Kidney (tissue), 22 donors: ENCODE measurements at places on chromosomes 6 and 20. TPM values are rescaled to one million over a fixed set of nuclear protein-coding genes. Genes with fewer than 3 reads are reported as not detected.
A peak's percentile ranks its signal among the peaks of the same experiment; 100 is the strongest.

DNA sequence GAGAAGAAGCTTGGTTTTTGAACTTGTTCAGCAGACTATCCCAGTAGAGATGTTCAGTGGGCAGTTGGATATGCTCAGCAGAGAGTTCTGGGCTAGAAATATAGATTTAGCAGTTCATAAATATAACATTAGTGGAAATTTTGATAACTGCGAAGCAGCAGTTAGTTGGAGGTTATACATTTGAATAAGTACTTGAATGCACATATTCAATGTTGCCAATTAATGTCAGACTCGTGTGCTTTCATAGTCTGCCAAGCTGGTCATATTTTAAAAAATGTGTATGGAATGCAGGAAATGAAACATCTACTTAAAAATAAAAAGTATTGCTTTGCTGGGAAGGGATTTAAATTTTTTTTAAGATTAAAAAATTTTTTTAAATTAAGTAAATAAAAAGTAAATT is 92.5 kb upstream of the E2F3 start:
- DNase-seq: no peak

DNA sequence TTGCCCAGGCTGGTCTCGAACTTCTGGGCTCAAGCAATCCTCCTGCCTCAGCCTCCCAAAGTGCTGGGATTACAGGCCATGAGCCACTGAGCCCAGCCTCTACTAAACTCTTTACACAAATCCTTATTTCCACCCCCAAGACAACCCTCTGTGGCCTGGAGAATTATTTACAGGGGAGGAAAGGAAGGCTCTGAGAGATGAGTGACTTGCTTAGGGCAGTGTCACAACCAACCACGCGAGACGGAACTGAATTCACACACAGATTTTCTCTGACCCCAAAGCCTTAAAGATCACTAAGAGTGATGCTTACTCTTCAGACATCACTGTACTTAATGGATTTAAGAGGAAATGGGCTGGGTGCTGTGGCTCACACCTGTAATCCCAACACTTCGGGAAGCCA is 86.2 kb downstream of the RIPOR3 start:
- no peak for DNase-seq

DNA sequence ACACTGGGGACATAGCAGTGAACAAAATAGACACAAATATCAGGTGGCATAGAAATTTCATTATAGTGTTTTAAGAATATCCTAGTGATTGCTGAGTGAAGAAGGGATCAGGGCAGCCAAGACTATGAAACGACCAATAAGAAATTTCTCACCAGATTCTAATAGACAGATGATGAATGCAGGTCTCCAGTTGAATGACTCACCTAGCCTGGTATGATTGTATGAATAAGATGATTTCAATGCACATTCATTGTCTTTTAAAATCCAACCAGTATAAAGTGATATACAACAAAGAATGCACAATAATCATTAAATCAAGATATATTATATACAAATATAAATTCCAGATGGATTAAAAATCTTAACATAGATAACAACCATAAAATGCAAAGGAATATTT is 124.5 kb upstream of the TENT5A start:
- DNase-seq: no peak

DNA sequence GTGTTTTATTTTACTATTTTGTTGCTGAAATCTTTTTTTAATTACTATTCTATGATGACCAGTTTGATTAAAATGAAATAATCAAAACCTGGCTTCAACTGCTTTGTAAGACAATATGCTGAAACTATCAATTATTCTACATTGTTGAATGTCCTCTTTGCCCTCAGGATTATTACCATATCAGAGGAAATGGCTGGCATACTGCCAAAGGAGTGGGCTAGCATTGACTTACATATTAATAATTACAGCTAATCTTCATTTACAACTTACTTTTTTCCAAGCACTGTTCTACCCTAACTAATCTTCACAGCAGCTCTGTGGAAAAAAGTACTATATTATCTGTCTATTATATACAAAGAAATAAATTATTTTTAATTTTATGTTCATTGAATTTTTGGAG is 560.5 kb downstream of the BCKDHB start:
- no peak for DNase-seq

GRCh38 chr6:121823437-121823851 is 388.0 kb downstream of the GJA1 start:
- DNase-seq: no peak

- DNase-seq: no peak
Observed at GRCh38 chr6:140300331-140300730, 925.9 kb upstream of the CITED2 start.

GRCh38 chr6:12718015-12718414 is 1.4 kb downstream of the PHACTR1 start:
- DNase-seq: peak; percentile 26

- DNase-seq: no peak
Observed at GRCh38 chr20:57587278-57587988, 26.5 kb downstream of the PCK1 start.

GRCh38 chr6:21024616-21025015 is 490.4 kb downstream of the CDKAL1 start:
- DNase-seq: no peak

DNA sequence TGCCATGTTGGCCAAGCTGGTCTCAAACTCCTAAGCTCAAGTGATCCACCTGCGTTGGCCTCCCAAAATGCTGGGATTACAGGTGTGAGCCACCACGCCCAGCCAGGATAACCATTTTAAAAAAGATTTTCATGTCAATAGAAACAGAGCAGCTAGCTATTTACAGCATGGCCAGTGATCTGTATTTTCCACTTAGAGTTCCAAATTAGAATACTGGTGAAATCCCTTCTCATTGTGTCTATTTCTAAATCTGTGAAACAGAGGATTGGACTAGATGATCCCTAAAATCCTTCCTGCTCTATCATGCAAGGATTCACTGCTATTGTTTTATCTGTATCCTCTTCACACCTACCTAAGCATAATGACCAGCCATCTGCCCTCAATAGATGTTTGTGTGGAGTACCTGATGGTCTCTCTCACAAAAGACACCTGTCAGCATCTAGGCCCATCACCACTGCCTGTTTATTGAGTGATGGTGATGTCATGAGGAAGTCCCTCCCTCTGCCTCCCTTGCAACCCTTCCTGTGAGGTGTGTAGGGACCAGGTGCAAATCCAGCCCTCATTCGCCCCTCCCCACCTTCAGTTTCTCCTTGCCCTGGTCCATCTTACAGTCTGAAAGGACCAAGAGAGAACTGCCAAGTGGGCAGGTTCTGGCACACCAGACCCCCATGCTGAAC is 26.5 kb upstream of the SMIM29 start:
- no peak for DNase-seq

DNA sequence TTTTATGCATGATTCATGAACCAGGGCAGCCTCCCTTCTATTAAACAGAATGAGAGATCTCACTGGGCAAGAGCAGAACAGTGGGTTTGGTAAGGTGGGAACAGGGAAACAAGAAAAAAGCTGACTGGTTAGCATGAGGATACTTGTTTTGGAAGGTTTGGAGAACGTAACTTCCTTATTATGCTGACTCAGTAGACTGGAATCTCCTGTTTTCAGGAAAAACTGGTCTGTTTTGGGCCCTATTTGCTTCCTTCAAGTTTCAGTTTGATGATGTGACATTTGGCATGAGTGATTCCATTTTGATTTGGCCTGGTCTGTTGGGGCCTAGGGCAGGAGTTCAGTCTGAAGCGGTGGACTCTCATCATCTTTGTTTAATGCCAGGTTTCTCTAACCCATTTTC is 172.0 kb downstream of the MYLK4 start:
- DNase-seq: no peak

DNA sequence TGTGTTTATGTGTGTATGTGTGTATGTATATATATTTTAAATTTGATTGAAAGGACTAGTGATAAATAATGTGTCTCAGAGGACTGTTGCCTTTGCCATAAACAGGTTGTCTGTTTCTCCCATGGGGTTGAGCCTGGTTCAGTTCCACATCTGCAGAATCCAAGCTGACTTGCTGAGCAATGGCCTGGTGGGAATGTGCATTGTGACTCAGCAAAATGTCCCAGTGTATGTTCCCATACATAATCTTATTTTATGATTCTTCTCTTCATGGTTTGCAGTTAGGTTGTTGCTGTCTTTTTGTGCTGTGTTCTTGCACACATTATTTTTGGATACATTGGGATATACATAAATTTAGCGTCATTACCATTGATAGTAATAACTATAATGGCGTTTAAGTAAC is 115.6 kb upstream of the SLC24A3 start:
- no peak for DNase-seq

DNA sequence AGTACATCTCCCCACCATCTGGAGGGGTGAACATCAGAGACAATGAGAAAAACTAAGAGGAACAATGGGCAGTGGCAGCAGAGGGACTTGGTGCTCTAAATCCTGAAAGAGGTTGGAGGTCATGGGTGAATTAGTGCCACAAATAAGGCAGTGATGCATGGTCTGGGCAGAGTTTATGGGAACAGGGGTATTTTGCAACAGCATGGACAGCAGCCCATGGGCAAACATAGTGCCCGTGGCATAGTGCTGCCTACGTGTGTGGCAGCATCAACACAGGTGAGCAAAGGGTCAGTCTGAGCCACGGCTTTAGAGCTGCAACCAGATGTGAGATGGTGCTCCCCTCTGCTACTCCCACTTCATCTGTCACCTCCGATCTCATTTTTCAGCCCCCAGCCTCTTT is 459.1 kb upstream of the CITED2 start:
- no peak for DNase-seq

GRCh38 chr20:51027035-51027795 is 4.3 kb upstream of the KCNG1 start:
- DNase-seq: peak; percentile 51

DNA sequence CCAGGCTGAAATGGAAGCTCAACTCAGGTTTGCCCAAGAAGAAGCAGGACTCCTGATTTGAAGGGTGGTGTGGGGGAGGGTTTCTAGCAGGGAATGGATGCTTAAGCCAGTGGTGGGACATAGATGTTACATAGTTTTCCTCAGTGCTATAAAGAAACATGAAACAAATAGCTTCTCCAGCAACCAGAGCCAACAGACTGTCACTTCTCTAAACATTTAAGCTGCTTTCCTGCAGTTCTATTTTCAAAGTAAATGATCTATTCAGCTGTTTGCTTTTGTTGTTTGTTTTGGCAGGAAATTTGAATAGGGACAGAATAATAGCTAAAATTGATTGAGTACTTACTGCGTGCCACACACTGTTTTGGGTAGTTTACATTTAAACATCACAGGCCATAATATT is 169.0 kb downstream of the UST start:
- DNase-seq: peak; percentile 69

GRCh38 chr6:137357263-137357947 is 136.8 kb downstream of the OLIG3 start:
- no peak for DNase-seq

DNA sequence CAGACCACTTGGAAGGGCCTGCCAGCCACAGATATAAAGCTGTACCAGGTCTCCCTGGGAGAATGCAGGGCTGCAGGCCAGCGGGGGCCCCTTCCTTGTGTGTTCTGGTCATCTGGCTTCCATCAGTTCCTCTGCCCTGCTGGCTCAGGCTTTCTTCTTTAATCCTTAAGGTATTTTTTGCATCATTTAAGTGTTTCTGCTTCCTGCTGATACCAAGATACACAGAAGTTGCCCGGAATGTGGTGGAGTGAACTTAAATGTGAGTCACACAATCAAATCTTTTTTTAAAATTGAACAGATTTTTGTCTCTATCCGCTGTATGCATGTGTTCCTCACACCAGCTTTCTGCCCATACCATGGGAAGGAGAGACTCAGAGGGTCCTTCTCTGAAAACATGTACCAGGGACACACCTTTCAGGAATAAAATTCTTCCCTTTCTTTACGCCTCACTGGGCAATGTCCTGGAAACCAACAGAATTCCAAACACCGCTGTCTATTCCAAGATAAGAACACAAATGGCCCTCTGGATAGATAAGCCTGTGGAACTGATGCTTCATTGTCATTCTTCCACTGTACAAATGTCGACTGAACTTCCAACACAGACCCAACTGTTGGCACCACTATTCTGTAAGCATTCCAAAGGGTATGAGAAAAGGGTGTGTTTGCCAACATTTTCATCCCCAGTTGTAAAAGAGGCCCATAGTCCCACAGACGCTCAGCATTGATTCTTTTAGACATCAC is 206.2 kb upstream of the MYLIP start:
- no peak for DNase-seq

DNA sequence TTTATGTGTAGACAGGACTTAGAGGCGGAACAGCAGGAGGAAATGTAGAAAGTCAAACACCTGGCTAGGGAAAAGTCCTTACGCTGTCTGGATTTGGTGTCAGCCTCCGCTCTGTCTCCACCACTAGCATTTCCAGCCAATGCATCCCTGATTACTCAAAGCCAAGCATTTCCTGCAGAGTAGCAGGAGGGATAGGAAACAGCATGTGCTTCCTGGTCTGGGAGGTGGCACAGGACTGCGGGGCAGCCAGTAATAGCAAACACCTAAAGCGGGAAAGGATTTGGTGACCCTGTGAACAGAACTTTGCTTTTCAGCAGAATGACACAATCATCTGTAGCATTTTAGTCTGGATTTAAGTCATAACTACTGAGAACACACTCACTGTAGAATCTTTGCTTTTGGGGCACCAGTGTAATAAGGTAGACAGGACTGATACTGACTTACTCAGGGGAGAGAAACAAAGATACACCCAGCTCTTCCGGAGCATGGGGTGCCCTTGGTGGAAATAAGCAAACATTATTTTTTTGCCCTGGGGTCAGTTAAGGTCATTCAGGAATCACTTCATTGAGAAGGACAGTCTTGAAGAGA is 133.3 kb upstream of the AHI1 start:
- no peak for DNase-seq

DNA sequence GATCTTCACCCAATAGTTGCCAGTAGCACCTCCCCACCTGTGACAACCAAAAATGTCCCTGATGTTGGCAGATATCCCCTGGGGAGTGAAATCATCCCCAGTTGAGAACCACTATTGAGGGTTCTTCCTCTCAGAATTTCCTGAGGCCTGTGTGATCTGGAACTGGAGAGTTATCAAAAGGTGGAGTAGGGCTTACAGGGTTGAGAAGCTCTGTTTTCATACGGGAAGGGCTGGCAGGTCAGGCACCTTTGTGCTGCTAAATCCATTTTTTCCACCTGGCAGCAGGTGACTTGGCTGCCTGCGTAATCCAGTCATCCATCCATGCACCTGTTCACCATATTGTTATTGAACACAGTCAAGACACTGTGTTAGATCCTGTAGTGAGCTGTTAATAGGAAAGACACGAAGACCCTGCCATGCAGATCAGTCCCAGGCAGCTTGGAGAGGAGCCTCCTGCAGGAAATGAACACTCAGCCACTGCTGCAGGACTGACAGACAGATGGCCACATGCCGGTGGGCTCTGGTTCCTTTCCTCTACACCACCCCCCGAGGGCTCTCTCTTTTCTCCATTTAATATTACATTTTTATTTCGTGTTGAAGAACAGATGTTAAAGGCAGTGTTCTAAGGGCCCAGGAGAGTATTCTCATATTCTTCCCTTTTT is 5.4 kb downstream of the DUSP22 start:
- DNase-seq: no peak

GRCh38 chr6:85432554-85432953 is 17.3 kb upstream of the NT5E start:
- no peak for DNase-seq

- DNase-seq: no peak
Observed at GRCh38 chr6:158970640-158971275, 29.2 kb downstream of the RSPH3 start.

GRCh38 chr6:169843991-169844390 is 92.6 kb downstream of the ERMARD start:
- no peak for DNase-seq

Gene HLA-DPA1
- total RNA-seq: 200 TPM

Gene SMOC2
- 13.1 TPM for total RNA-seq

Gene HFE
- total RNA-seq: 10.6 TPM

Gene WFDC6
- not detected for total RNA-seq

Gene PPDPF
- total RNA-seq: 578 TPM

Gene MEI4
- 1.2 TPM for total RNA-seq

Gene ADGB
- total RNA-seq: not detected

Gene BMP5
- total RNA-seq: 0.76 TPM

Gene CLVS2
- total RNA-seq: not detected
